ENCODE measurements at places on chromosomes 16 and 17.

DNA sequence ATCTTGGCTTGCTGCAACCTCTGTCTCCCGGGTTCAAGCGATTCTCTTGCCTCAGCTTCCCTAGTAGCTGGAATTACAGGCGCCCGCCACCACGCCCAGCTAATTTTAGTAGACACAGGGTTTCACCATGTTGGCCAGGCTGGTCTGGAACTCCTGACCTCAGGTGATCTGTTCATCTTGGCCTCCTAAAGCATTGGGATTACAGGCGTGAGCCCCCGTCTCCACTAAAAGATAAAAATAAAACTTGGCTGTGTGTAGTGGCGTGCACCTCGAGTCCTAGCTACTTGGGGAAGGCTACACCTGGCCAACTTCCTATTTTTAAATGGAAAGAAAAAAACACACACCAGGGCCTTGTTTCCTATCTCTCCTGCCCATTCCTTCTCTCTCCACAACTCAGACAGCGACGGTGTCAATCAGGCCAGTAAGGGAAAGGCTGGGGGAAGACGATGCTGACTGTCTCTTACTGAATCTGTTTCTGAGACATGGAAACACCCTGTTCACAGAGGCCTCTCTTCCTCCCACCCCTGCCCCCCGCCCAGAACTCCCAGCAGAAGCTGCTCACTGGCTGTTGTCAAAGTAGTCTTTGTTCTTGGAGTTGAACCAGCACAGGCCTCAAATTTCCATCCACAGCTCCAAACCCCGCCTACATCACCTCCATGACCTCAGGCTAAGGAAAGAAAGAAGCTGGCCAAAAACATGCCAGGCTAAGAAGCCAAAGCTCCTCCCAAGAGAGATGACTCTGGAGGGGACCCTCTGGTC is 96.6 kb downstream of the NXN start:
- no peak for DNase-seq

GRCh38 chr17:80034791-80035686 is 633 bp downstream of the TBC1D16 start:
- DNase-seq = peak; percentile 9

GRCh38 chr16:87447323-87447722 is 45.5 kb downstream of the ZCCHC14 start:
- no peak for DNase-seq

DNA sequence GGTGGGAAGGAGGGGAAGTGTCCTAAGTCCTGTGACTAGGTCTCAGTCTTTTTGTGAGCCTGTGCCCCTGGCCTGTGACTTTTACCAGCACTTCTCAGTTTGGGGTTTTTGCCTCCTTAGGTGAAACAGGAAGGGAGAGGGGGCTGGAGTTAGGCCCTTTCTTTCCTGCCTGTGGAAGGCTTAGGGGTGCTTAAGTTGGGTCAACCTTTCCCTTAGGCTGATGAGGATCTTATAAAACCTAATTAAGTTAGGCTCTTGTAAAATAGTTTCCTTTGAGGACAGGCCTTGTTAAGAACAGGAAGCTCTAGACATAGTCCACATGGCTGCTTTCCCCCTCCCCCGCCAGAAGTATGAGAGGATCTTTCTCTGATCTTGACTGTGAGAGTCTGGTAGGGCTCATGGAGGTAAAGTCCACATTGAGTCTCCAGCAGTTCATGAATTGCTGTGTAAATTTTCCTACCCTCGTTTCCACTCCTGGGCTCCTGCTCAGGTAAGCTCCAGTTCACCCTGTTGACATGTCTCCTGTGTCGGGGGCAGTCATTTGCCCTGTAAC is 17.0 kb upstream of the DNASE1 start:
- no peak for DNase-seq

- DNase-seq = no peak
These were observed 4.1 kb upstream of the CDH3 start for GRCh38 chr16:68640972-68641371.

DNA sequence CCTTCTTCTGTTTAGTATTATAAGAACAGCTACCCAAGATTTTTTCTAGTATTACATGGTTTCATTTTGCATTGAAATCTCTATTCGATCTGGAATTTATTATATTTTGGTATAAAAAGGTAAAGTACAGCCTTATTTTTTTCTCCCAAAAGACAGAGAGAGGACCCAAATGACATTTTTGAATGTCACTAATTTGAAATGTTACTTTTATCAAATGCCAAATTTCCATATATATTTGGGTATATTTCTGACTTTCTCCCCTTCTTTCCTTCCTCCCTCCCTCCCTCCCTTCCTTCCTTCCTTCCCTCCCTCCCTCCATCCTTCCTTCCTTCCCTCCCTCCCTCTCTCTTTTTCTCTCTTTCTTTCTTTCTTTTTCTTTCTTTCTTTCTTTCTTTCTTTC is 6.2 kb upstream of the CHP2 start:
- no peak for DNase-seq

- no peak for DNase-seq
These were observed 136.7 kb upstream of the FAM20A start for GRCh38 chr17:68737761-68738443.

Data from stimulated activated CD4-positive, alpha-beta T cell treated with anti-CD3 and anti-CD28 coated beads, Interleukin-2, amount 100 ng/mL, for 48 hours (primary cell).